ENCODE measurements at places on chromosomes 4 and X. TPM values are rescaled to one million over a fixed set of nuclear protein-coding genes. Genes with fewer than 3 reads are reported as not detected.
A peak's percentile ranks its signal among the peaks of the same experiment; 100 is the strongest.

DNA sequence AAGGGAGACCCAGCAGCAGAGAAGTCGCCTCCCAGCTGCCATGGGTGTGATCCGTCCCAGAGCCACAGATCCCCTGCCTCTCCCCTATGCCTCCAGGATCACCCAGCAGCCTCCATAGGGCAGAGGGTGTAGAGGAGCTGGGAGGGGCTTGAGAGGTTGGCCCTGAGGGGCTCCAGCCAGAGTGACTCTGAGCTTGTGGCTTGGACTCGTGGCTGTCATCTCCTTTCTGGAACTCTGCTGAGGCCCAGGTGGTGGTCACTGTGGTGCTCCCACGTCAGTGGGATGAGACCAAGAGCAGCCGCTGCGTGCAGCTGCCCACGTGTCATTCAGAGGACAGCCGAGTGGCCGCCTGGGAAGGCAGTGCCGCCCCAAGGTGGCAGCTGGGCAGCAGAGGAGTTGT lies 4.2 kb downstream of the TACC3 start:
- DNase-seq = no peak
- H3K27ac ChIP-seq = no peak overlapping the region
- H3K27me3 ChIP-seq = no peaks in the 10 kb centered on the region
- no peak overlapping the region for H3K4me3 ChIP-seq
- H3K4me1 ChIP-seq = peaks cover 14% of the 10 kb centered on the region

- H3K4me3 ChIP-seq = no peak overlapping the region
- no peaks in the 10 kb centered on the region for H3K27me3 ChIP-seq
- DNase-seq = peak; percentile 45
- H3K4me1 ChIP-seq = peaks cover 12% of the 10 kb centered on the region
- no peak overlapping the region for H3K27ac ChIP-seq
These were observed 17.1 kb downstream of the NAT8L start for GRCh38 chr4:2075987-2076907.

Gene HEPH
- 200 TPM for polyA plus RNA-seq

- peaks cover 14% of the 10 kb centered on the region for H3K4me1 ChIP-seq
- H3K36me3 ChIP-seq = no peaks in the 10 kb centered on the region
- no peaks in the 10 kb centered on the region for H3K27me3 ChIP-seq
- no peak for DNase-seq
- no peak overlapping the region for H3K27ac ChIP-seq
- H3K4me3 ChIP-seq = no peak overlapping the region
These were observed 154.9 kb upstream of the PJA1 start for GRCh38 chrX:69320116-69320515.

GRCh38 chr4:145101091-145101490 lies 3.0 kb downstream of the ABCE1 start:
- DNase-seq = no peak
- H3K27ac ChIP-seq = no peak overlapping the region
- H3K4me1 ChIP-seq = peaks cover 5% of the 10 kb centered on the region
- no peak overlapping the region for H3K4me3 ChIP-seq
- no peaks in the 10 kb centered on the region for H3K27me3 ChIP-seq

DNA sequence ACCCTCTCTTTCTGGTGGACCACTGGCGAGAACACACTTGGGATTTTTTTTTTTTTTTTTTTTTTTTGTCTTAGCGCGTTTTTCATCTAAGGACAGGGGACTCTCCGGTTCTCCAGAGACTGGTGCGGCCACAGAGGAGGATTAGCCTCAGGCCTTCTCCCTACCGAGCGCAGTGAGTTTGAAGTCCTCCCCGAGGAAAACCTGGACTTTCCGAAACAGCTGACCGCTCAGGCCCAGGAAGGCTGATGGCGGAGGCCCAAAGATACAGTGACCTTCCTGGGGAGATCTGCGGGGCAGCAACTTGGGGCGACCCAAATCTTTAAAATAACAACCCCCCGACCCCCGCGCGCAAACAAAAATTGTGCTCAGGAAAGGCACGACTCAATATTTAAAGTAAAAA lies 9.2 kb downstream of the NKX3-2 start:
- H3K27ac ChIP-seq = no peak overlapping the region
- no peaks in the 10 kb centered on the region for H3K36me3 ChIP-seq
- peaks cover 99% of the 10 kb centered on the region for H3K27me3 ChIP-seq
- no peaks in the 10 kb centered on the region for H3K4me1 ChIP-seq
- H3K4me3 ChIP-seq = no peak overlapping the region
- DNase-seq = no peak

- H3K4me3 ChIP-seq = no peak overlapping the region
- no peaks in the 10 kb centered on the region for H3K4me1 ChIP-seq
- no peaks in the 10 kb centered on the region for H3K27me3 ChIP-seq
- no peaks in the 10 kb centered on the region for H3K36me3 ChIP-seq
- H3K27ac ChIP-seq = no peak overlapping the region
These were observed 36.0 kb downstream of the ARHGAP6 start for GRCh38 chrX:11629593-11630211.

Gene ELK1
- polyA plus RNA-seq = 22.4 TPM

Gene SOD3
- polyA plus RNA-seq = 5.3 TPM

Gene TLR2
- 12.1 TPM for polyA plus RNA-seq

Gene HPGD
- 57.7 TPM for polyA plus RNA-seq

Gene FMR1
- 103 TPM for polyA plus RNA-seq

DNA sequence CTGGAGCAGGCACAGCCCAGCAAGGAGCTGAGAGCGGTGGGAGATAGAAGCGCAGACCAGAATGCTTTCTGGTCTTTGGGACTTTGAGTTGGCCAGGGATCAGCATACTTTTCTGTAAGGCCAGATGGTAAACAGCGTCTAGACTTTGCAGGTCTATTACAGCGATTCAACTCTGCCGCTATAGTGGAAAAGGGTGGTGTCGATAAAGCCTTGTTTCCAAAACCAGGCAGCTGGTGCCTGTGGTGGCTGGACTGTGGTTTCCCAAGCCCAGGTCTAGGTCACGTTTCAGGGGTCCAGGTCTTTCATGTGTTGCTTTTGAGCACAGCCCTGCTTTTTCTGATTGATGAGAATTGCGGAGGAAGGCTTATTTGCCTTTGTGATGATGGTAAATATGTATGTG lies 40.1 kb downstream of the HTT-AS start:
- H3K4me1 ChIP-seq = no peaks in the 10 kb centered on the region
- DNase-seq = no peak
- H3K27me3 ChIP-seq = no peaks in the 10 kb centered on the region
- no peaks in the 10 kb centered on the region for H3K36me3 ChIP-seq
- no peak overlapping the region for H3K4me3 ChIP-seq
- H3K27ac ChIP-seq = no peak overlapping the region

Gene AVPR2
- 0.28 TPM for polyA plus RNA-seq

Gene FGF16
- polyA plus RNA-seq = not detected

Gene KCND1
- polyA plus RNA-seq = 2.5 TPM

- no peaks in the 10 kb centered on the region for H3K27me3 ChIP-seq
- no peak overlapping the region for H3K4me3 ChIP-seq
- peaks cover 9% of the 10 kb centered on the region for H3K4me1 ChIP-seq
These were observed 46.7 kb downstream of the CXCL13 start for GRCh38 chr4:77652237-77652897.

- no peaks in the 10 kb centered on the region for H3K36me3 ChIP-seq
- H3K27ac ChIP-seq = no peak overlapping the region
- no peak for DNase-seq
- no peaks in the 10 kb centered on the region for H3K4me1 ChIP-seq
- no peaks in the 10 kb centered on the region for H3K27me3 ChIP-seq
These were observed 48.9 kb downstream of the CHIC2 start for GRCh38 chr4:54015423-54016030.

DNA sequence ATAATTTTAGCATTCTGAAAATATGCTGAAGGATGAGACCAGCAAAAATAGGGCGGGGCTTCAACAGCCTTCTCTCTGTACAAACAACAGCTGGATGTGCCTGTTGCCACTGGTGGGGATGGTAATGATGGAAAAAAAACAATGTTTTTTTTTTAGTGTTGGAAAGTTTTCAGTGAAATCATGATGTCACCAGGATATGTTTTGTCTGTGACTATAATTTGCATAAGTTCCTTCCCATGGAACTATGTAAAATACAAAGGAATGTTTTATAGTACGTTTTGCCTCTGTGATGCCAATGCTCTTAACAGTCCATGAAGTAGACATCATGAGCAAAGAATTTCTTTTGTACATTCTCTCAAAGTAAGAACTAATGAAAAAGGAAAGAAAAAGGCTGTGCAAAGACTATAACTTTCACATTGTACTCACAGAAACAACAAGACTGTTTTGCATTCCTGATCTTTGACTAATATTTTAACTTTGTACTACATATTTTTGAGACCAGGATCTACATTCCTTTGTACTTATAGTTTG lies 589.7 kb downstream of the SPRY1 start:
- no peak for DNase-seq
- peak overlapping the region; percentile 25 for H3K27ac ChIP-seq
- H3K4me3 ChIP-seq = no peak overlapping the region
- H3K36me3 ChIP-seq = no peaks in the 10 kb centered on the region
- H3K27me3 ChIP-seq = no peaks in the 10 kb centered on the region
- H3K4me1 ChIP-seq = no peaks in the 10 kb centered on the region

Gene CLNK
- 0.52 TPM for polyA plus RNA-seq

Gene TLR1
- polyA plus RNA-seq = 4.3 TPM

Gene USP51
- polyA plus RNA-seq = 7.4 TPM

DNA sequence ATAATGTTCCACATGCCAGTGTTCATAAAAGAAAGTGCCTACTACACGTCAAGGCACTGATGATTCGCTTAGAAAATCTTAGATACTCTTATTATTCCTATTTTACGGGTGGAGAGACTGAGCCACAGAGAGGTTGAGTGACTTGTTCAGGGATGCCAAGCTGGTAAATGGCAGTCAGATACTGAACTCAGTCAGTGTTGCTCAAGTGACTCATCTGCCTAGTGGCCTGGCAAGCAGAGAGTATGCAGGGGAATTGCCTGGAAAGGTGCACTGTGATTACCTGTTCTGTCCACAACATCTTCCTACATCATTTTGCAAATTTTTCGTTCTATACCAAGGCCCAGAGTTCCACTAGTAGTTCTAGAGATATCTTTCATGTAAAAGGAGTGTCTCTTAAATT lies 68.4 kb downstream of the RAPGEF2 start:
- H3K4me3 ChIP-seq = no peak overlapping the region
- no peaks in the 10 kb centered on the region for H3K27me3 ChIP-seq
- no peak overlapping the region for H3K27ac ChIP-seq
- H3K36me3 ChIP-seq = no peaks in the 10 kb centered on the region
- DNase-seq = no peak

DNA sequence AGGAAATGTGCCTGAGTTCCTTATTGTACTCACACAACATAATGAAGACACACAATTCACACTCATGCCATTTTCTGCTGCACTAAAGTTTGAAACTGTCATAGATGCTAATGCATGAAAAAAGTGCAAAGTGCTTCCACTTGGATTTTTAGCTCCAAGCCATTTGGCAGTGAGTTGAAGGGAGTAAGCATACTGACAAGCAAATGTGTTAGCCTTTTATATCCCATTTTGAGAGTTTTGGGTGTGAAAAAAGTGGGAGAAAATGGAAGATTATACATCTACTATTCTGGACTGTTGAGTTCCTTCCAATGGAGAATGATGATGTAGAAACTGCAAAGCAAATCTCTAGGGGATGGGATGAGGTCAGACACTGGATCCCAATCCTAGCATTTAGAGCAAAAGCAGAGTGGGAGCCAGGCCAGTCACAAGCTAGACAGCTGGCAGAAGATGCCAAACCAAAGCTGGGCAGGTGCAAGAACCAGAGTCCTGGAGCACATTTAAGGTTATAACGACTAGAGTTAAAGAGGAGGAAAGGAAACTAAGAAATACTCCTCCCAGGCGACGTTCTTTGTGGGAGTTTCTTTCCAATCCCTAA lies 216.8 kb downstream of the FBXO8 start:
- H3K36me3 ChIP-seq = no peaks in the 10 kb centered on the region
- H3K4me3 ChIP-seq = no peak overlapping the region
- H3K4me1 ChIP-seq = no peaks in the 10 kb centered on the region
- DNase-seq = no peak
- no peak overlapping the region for H3K27ac ChIP-seq
- H3K27me3 ChIP-seq = no peaks in the 10 kb centered on the region

Gene NWD2
- polyA plus RNA-seq = 0.64 TPM

Gene FANCB
- polyA plus RNA-seq = 1.4 TPM

DNA sequence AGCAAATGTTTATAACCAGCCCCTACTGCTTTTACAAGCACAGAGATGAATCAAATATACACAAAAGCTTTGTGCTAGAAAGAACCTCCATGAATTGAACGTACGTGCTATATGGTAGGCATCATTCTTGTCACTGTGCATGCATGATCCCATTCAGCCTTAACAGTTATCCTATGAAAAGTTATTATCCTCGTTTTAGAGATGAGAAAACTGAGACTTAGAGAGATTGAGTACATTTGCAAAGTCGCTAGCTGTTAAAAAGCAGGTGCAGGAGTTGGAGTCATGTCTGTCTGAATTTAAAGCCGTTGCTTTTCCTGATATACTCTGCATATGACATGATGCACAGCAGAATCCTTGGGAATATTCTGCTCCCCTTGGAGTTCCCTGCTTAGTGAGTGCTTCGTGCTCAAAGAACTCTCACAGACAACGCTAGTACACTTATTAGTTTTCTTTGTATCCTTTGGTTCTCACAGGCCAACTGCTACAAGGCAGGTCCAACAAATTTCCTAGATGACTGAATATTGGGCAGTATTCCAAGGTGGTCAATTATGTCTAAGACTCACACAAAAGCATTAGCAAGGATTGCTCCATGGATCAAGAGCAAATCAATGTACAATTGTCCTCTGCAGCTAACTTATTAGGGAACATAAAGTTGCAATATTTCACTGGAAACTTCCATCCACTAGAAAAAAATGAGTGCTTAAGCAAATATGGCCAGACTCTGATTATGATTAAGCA lies 42.8 kb upstream of the TRIM2 start:
- no peak overlapping the region for H3K4me3 ChIP-seq
- H3K27me3 ChIP-seq = no peaks in the 10 kb centered on the region
- H3K4me1 ChIP-seq = peaks cover 28% of the 10 kb centered on the region
- no peaks in the 10 kb centered on the region for H3K36me3 ChIP-seq
- no peak for DNase-seq

- H3K36me3 ChIP-seq = no peaks in the 10 kb centered on the region
- DNase-seq = no peak
- H3K27ac ChIP-seq = no peak overlapping the region
- no peak overlapping the region for H3K4me3 ChIP-seq
- H3K4me1 ChIP-seq = no peaks in the 10 kb centered on the region
These were observed 65.8 kb downstream of the GPR101 start for GRCh38 chrX:136967966-136968365.

DNA sequence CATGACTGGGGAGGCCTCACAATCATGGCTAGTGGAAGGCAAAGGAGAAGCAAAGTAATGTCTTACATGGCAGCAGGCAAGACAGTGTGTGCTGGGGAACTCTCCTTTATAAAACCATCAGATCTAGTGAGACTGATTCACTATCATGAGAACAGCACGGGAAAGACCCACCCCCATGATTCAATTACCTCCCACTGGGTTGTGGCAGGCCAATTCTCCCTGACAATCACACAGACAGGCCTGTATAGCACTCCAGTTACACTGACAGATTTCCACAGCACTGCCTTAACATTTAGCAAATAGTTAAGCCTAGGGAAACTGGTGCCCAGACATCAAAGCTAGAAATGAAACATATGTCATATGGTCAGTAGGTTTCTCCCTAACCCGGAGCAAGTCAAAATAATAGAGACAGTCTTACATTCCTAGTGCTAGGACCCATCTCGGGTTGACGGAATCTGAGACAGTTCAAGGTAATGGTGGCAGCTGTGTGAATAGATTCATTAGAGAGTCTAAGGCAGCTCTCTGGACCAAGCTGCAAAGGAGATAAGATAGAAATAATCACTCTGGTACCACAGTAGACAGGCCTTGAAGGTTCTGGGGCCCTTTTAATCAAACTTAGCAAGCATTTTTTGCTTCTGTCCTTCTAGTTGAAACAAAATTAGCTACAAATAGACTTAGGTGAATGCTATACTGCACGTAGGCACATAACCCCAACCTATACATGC lies 9.4 kb upstream of the HERC5 start:
- H3K27ac ChIP-seq = no peak overlapping the region
- no peaks in the 10 kb centered on the region for H3K27me3 ChIP-seq
- H3K4me1 ChIP-seq = no peaks in the 10 kb centered on the region

Data from large intestine (tissue), 12 donors.